ENCODE measurements at places on chromosomes 2 and 18. TPM values are rescaled to one million over a fixed set of nuclear protein-coding genes. Genes with fewer than 3 reads are reported as not detected.

DNA sequence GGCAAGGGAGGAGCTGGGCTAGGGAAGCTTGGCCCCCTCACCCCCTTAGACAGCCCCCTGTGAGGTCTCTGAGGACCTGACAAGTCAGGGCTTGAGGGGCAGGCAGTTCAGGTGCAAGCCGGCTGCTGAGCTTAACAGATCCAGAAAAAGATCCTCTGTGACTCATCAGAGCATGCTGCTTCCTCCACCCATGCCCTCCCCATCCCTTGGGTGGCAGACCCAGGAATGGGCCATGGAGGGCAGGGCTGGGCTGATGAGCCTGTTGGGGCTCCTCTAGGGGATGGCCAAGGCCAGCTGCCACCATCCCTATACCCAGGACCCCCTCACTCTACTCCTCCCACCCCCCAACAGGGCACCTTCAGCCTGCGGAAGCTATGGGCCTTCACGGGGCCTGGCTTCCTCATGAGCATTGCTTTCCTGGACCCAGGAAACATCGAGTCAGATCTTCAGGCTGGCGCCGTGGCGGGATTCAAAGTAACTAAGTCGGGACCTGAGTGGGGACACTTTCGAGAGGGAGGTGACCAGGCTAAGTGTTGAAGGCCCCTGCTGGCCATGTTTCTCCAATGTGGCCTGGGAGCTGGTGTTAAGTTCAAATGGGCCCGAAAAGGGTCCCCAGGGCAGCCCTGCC, 1.9 kb downstream of the SLC11A1 start:
- no peak for DNase-seq

DNA sequence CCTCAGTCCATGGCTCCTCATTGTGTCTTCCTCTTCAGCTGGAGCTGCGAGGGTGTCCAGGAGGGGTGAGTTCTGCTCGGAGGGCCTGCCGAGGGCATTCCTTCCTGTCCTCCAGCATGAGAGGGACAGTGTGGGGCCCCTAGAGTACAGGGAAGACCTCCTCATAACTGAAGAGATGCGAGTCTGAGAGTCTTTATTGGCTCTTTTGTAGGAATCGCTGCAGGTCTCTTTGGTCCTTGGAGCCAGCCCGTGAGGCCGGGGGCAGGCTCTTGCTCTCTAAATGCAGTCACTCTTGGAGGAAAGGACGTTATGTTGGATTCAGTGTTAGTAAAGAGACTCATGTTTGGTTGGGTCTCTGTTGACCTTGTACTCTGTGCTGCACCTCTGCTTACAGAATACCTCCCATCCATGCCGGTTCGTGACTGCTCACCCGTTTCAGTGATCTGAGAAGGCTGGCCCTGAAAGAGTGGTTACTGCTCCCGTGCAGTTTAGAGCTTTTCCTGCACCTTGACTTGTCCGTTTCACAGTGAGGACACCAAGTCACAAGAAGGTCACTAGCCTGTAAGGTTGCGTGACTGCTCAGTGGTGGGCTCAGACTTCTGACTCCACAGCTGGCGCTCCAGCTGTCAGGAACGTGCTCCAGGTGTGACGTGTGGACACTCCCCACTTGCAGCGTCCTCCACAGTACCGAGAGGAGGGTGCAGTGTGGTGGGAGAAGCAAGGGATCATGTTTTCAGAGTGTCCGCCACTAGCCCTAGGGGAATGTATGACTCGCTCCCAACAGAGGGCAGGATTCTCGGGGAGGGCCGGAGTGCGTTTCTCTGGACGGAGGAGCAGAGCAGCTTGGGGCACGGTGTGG, 7.8 kb downstream of the ATG4B start:
- DNase-seq = no peak

MC5R gene
- total RNA-seq = not detected

DNAJC5G gene
- total RNA-seq = not detected

PLCD4 gene
- 1.9 TPM for total RNA-seq

TBR1 gene
- total RNA-seq = not detected

HOXD9 gene
- 0.44 TPM for total RNA-seq
